ENCODE measurements at places on chromosomes 16 and 17. TPM values are rescaled to one million over a fixed set of nuclear protein-coding genes. Genes with fewer than 3 reads are reported as not detected.
A peak's percentile ranks its signal among the peaks of the same experiment; 100 is the strongest.

- no peak for DNase-seq
These were observed 1.7 kb downstream of the NRN1L start for GRCh38 chr16:67886387-67886786.

- DNase-seq, result no peak
These were observed 9.6 kb downstream of the AFMID start for GRCh38 chr17:78196716-78197115.

GRCh38 chr17:58569196-58569595, 54.8 kb upstream of the MTMR4 start:
- DNase-seq, result no peak

DNA sequence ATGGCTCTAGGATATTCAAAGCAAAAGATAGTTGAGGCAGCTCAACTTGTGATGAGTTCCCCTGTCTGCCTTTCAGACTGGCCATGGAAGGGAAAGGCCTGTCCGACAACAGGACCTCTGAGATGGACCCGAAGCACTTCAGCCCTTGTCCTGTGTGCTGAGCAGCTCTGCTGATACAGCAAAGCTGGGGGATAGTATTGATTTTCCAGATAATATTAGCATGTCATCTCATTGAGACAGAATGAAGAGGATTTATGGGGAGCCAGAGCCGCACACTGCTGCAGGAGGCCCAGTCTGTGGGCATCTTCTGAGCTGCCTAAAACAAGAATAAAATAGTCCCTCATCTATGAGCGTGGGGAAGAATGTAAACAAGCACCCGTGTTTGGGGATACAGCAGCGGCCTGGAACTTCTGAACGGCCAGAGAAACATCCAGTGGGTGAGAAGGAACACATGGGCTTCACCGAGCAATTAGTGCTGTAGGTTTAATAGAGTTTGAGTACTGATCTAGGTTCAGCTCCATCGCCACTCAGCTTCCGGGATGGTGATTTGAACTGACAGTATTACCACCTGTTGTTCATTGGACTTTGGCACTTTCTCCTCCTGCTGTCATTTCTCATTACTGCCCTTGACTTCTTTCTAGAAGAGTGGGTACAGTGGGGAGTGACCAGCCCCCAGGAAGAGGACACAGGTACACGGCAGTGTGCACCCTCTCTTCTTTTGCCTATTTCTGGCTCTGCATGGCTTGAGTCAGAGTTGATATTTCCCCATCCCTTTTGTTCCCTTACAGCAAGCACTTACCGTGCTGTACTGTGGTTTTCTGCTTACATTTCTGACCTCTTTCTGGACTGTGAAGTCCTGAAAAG, 96.5 kb upstream of the TBX2 start:
- no peak for DNase-seq

GRCh38 chr17:74289688-74290087, 15.7 kb downstream of the DNAI2 start:
- DNase-seq, result no peak

DNA sequence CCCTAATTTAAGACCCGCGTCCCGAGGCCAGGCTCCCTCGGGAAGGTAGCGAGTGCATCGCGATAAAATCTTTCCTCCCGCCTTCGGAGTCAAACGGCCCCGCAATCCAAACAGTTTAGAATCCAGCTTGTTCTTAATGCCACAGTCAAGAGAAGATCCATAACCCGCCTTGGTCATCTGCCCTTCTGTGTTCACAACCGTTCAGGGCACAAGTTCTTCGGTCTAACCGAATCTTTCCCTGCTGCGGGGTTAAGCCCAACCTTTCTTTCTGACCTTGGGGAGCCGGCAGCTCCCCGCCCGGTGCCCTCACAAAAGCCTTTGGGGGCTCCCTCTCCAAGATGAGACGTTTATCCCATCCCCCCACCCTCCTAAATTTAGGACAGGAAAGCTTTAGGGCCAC, 30.3 kb downstream of the CPSF4L start:
- no peak for DNase-seq

DNA sequence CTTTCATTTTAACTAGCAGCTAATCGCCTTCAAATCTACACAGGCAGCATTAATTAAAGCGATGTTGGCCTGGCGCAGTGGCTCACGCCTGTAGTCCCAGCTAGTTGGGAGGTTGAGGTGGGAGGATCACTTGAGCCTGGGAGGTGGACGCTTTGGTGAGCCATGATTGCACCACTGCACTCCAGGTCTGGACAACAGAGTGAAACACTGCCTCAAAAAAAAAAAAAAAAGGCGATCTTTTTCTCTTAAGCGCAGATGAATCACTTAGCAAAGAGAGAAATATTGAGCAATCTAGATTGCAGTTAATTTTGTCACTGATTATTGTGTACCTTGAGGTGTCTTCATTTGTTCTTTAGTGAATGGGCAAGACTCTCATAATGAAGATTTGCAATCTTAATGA, 12.4 kb downstream of the SNTB2 start:
- no peak for DNase-seq

DNA sequence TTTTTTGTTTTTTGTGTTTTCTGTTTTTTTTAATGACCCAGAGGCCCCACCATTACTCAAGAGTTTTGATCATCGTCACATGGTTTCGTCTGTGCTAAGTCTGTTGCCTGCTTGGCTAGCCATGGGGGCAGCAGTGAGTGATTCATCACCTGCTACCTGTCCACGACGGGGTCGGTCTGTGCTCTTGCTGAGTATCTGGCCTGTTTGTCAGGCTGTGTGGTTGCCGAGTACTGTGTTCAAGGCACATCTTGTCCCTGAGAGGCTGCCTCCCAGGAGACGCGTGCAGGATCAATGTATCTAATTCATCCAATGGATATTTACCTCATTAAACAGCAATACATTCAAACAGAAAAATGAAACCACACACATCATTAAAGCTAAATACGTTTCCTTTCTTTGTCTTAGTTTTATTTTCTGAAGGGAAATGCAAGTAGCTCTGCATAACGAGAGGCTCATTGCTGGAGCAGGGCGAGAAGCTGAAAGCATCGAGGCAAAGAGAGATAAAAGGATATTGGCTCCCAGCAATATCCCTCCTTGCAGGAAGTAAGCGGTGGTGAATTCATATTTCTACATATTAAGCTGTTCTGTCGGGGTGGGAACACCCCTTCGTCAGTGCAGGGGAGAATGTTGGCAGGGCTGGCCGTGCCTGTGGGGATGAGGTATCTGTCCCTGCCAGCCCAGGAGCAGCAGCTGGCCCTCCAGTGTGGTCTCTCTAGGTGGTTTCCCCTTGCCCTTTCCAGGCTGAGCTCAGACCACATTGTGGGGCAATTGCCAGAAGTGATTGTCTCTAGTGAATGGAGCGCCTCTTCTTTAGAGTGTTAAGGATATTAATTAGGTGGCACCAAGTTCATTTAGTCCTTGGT, 166.2 kb upstream of the ASIC2 start:
- DNase-seq, result no peak

- no peak for DNase-seq
These were observed 775 bp upstream of the TERB1 start for GRCh38 chr16:66802159-66802558.

DNA sequence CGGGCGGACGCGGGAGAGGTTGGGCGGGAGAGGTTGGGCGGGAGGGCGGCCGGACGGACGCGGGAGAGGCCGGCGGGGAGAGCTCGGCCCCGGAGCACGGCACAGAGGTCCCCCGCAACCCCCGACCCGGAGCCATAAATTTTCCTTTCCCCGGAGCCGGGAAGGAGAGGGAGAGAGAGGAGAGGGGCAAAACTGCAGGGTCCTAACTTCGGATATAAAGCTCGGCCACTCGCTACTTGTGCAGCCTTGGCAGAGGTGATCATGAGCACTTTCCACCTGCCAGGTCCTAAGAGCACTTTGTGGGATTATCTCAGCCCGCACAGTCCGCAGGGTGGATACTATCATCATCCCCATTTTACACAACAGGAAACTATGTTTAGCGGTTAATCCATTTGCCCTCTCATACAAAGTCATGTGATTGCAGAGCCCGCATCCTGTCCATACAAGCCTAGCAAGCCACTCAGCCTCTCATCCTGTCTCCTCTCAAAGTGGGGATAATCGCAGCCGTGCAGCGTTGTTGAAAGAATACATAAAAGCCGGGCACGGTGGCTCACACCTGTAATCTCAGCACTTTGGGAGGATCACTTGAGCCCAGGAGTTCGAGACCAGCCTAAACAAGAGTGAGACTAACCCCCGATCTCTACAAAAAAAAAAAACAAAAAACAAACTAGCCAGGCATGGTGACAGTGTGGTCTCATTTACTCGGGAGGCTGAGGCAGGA, 780 bp upstream of the DCAKD start:
- DNase-seq, result peak; percentile 31

- DNase-seq, result no peak
These were observed 30.8 kb downstream of the MPRIP start for GRCh38 chr17:17073030-17073564.

DNA sequence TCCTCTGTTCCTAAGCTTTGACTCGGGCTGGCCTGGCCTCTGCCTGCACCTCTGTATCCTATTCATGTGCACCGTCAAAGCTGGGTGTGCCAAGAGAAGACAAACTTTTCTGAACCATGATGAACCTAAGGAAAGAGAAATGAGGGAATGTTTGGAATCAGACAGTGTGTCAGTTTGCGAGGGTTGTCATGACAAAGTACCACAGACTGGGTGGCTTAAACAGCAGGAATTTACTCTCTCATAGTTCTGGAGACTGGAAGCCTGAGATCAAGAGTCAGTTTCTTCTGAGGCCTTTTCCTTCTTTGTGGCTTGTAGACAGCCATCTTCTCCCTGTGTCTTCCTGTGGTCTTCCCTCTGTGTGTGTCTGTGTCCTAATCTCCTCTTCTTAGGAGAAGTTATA, 129.0 kb downstream of the KATNIP start:
- DNase-seq, result no peak

DNA sequence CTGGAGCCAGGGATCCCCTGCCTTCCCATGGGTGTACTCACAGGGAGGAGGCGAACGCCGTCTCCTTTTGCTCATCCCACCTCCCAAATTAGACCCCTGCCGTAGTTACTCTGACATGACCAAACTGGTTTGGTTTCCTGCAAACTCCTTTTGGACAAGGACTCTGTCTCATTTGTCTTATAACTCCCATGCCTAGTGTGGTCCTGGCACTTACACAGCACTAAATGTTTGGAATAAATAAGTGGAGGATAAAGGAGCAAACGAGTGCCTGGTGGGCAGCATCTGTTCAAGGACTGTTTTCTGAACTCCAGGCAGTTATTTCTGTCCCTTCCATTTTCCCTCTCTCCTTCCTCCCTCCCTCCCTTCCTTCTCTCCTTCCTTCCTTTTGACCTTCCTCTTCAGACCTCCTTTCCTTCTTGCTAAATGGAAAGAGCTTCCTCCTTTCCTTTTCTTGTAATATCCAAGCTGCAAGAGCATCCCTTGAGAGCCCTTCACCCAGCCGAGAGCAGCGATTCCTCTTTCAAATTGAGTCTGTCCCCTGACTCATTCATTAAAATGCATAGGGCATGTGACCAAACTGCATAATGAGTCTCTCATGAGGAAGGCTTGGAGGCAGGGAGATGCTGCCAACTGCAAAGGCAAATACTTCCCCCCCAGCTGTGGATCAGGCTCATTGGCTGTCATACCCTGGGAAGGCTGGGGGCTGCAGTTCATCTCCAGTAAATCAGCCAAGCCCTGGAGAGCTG, 36.8 kb downstream of the CHD9 start:
- DNase-seq, result no peak

- no peak for DNase-seq
These were observed 5.5 kb upstream of the ERAL1 start for GRCh38 chr17:28849281-28849680.

GRCh38 chr17:50171371-50172071, 5.7 kb downstream of the SGCA start:
- DNase-seq, result no peak

DNA sequence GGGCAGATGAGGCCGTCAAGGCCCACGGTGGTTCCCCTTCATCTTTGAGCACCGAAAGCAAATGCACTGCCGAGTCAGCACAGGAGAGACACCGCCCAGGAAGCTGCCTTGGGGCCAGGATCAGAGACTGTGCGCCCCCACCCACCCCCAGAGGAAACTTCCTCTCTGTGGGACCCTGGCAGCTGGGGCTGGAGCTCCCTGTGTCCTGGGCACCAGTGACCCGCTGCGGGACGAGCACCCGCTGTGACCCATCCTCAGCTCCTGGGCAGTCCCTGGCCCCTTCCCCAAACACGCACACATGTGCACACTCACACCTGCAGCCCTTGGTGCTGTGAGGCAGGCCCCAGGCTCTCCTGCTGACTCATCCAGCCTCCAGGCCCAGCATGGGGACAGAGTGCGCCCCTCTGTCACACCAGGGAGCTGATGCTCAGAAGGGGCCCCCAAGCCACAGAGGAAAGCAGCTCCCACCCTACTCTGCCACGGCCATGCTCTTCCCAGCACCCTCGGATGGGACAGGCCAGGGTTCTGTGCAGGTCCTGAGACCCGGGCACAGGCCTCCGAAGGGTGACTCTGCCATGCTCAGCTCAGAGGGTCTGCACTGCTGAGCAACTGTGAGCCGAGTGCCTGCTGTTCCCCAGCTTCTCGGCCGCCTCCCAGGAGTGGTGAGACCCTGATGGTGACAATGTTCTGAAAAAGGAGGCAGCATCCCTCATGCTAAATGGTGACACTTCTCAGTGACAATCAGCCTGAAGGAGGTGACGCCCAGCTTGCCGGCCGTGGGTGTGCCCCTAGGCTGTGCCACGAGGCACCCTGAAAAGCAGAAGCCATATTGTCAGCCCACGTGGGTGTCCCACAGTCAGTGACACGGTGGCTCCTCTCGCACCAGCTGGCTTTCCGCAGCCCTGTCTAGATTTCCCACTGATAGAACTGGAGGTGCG, 3.6 kb downstream of the PIEZO1 start:
- peak; percentile 70 for DNase-seq

DNA sequence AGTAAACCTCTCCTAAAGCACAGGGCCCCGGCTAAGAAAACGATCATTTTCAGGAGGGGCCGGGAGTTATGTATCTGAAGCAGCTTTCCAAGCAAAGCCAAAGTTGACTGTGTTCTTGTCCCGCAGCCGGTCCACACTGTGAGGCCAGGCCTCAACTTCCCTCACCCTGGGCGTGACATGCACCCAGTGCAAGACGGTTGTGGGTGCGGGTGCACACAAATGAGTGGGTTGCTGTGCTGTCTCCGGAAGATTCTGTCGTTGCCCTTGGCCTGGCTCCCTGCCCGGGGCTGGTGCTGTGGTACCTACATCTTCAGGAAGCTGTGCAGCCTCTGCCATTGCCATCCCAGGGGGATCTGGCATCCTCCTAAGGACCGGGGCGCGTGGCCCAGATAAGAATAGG, 16.6 kb downstream of the MLYCD start:
- DNase-seq, result no peak

The ASB16 gene
- total RNA-seq, result not detected

The YPEL2 gene
- 4.4 TPM for total RNA-seq

The CTF1 gene
- 0.38 TPM for total RNA-seq

The GRAP gene
- total RNA-seq, result 14.8 TPM

The KRT15 gene
- total RNA-seq, result not detected

The KRT36 gene
- total RNA-seq, result not detected

The FOXC2 gene
- not detected for total RNA-seq

The CHD9NB gene
- not detected for total RNA-seq

The CIBAR2 gene
- total RNA-seq, result not detected
